ENCODE measurements at places on chromosomes 1 and 21. TPM values are rescaled to one million over a fixed set of nuclear protein-coding genes. Genes with fewer than 3 reads are reported as not detected.

The EVA1B gene
- 20.5 TPM for total RNA-seq

The DIRAS3 gene
- total RNA-seq, result 0.13 TPM

The TXNIP gene
- 9.0 TPM for total RNA-seq

The FYB2 gene
- total RNA-seq, result not detected

The LY9 gene
- under 0.01 TPM for total RNA-seq

The SPSB1 gene
- total RNA-seq, result 28.9 TPM

DNA sequence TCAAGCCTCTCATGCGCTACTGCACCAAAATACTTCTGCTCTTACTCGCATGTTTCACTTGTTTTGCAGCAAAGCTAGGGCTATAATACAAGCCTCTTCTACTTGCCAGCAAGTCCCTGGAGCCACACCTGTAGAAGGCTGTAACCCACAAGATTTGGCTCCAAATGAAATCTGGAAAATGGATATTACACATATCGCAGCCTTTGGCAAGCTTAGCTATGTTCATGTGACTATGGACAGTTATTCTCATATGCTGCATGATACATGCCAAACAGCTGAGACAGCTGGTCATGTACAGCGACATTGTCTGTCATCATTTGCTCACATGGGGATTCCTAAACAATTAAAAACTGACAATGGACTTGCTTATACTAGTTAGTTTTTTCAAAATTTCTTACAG, 270.3 kb downstream of the COL11A1 start:
- no peak for DNase-seq

- no peak for DNase-seq
Measured at GRCh38 chr1:39328095-39328494, 123.6 kb downstream of the MACF1 start.

- no peak for DNase-seq
Measured at GRCh38 chr1:172255223-172255560, 165.3 kb upstream of the C1orf105 start.

DNA sequence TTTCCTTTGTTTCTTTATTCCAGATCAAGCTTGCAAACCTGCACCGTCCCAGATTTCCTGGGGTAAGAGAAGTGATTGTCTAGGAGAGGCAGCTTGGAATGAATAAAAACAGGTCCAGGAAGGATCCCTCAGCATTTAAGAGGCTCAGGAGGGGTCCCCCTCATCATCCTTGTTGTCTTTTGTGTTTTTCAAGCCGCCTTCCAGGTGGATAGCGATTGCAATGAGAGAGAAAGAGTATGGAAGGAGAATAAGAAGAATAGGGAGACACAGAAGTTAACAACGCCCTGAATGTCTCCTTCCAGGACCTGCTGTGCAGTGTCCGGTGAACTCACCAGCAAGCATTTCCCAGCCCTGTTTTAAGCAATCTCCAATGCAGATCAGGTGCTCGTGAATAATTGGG, 8.5 kb downstream of the ERG start:
- DNase-seq, result no peak

DNA sequence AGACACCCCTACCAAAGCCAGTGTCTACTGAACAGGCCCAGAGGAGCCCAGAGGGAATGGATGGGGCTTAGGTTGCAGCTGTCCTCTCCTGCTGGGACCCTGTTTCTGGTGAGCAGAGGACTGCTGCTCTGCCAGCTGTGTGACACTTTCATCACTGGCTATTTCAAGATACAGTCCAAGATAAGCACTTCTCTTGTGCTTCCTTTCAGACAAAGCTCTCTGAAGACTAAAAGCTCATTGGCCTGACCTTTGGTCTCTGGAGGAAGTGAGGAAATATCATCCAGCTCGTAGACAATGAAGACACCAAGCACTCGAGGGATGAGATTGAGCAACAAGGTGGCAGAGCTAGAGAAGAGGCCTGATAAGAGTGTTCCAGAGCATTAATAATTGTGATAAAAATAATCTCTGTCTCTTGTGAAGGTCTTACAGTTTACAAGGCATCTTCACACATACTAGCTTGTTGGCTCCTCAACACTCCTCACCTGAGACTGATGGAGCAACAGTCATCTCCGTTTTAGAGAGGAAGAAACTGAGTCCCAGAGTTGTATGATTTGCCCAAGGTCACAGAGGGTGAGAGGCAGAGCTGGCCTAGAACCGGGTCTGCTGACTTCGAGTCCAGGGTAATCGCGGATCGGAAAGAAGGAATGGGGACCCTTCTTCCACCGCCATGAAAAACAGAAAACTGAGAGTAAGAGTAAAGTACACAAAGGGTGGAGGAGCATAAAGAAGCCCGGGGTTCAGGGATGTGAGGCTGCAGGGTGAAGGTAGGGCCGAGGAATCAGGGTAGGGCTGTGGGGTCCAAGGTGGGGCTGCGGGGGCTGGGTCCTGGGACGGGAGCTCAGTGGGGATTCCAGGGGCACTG, 666 bp downstream of the PAFAH2 start:
- DNase-seq, result peak; percentile 33

DNA sequence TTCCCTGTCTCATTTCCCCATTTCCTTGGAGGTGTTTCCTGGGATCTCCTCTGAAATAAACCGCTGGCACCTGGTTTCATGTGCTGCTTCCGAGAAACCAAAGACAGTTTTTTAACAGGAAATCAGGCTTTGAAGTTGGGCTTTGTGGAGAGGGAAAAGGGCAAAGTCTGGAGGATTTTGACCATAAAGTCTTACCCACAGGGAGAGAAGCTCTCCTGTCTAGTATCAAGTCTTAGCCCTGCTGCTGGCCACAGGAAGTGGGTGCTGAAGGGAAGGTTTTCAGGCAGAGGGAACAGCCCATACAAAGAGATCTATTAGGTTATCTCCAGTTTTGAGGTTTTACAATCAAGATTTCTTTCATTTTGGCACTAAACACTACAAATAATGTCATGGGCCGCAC, 29.3 kb downstream of the SLC5A9 start:
- no peak for DNase-seq

DNA sequence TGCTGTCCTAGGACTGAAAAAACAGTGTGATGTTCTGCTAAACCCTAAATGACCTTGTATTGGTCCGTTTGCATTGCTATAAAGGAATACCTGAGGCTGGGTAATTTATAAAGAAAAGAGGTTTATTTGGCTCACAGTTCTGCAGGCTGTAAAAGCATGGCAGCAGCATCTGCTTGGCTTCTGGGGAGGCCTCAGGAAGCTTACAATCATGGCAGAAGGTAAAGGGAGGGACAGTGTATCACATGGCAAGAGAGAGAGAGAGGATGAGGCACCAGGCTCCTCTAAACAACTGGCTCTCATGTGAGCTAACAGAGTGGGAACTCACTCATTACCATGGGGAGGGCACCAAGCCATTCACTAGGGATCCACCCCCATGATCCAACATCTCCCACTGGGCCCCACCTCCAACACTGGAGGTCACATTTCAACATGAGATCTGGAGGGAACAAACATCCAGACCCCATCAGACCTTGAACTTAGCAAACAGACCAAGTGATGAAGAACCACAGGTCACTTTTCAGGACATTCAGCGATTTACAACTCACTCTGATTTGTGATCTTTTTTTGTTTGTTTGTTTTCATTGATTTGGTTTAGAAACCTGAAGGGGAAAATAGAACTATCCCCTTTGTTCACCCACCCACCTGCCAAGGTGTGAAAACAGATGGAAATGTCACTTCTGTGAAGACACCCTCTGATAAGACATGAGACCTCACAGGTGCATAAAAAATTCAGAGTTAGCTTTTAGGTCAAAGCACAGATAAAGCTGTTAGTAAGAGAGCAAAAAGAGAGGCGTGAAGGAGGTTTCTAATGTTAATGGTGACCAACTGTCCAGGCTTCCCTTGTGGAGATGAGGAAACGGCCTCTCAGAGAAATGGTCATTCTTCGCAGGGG, 104.2 kb upstream of the RALGPS2 start:
- DNase-seq, result no peak

- no peak for DNase-seq
Measured at GRCh38 chr21:34989337-34990151, 59.6 kb downstream of the RUNX1 start.

- DNase-seq, result no peak
Measured at GRCh38 chr1:27143401-27143800, 11.5 kb downstream of the SLC9A1 start.

DNA sequence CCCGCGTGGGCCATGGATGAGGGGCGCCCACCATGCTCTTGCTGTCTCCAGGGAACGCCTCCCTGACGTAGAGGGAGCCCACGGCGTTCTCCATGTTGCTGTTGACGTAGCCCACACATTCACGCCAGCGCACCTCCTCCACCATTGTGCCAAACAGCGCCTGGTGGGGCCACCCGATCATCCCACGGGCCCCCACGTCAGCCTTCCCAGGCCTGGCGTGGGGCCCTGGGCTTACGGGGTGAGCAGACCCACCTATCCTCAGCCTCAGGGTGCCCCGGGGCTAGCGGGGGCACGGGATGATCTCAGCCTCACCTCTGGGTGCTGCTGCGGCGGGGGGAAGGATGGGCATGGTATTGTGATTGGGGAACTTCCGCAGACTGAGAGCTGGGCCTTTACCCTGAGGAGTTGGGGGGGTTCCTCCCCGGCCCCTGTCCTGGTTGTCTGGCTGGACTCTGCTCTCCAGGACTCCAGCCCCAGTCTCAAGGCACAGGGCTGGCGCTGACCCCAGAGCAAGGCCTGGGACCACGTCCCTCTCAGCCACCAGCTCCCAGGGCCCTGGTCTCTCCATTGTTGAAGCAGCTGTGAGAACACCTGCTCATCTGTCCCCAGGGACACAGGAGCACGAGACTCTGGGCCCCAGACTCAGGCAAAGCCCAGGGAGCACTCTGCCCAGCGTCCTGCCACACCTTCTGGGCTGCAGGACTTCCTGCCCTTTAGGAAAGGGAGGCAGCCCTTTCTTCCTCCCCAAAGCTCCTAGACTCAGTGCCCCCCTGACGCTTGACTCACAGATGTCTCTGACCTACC, 10.2 kb downstream of the PRXL2B start:
- no peak for DNase-seq

DNA sequence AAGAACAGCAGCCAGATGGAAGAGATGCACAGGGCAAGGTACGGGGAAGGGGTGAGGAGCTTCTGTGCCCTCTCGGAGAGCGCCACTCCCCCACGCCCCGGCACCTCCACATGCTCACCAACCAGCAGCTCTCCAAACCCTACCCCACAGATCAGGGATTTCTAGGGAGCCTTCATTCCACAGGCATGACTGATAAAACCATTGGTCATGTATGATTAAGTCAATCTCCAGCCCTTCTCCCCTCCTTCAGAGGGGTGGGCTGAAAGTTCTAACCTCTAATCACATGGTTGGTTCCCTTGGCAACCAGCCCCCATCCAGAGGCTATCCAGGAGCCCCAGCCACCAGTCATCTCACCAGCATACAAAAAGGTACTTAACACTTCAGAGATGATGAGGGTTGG, 144.7 kb downstream of the TGFBR3 start:
- DNase-seq, result peak; percentile 33

All from bronchial epithelial cell (primary cell).